ENCODE measurements at places on chromosomes 12 and 14.

DNA sequence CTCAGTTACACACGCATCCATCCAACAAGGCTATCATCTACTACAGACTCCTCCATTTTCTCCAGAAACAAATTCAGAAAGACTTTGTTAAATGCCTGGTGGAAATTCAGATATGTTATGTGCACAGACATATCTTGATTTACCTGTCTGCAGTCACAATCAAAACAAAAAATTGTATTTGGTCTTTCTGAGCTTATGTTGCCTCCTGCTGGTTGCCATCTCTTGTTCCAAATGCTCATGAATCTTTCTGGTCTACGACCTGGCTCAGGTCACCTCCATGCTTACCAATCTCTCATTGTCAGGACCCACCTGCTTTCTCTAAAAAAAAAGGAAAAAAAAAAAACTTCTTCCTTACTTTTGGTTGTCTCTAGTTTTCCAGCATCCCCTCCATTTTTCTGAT is 169.2 kb upstream of the PLXNC1 start:
- peak; percentile 50 for DNase-seq

- DNase-seq: no peak
These were observed 4.2 kb downstream of the CDK2AP1 start for GRCh38 chr12:123267335-123267920.

DNA sequence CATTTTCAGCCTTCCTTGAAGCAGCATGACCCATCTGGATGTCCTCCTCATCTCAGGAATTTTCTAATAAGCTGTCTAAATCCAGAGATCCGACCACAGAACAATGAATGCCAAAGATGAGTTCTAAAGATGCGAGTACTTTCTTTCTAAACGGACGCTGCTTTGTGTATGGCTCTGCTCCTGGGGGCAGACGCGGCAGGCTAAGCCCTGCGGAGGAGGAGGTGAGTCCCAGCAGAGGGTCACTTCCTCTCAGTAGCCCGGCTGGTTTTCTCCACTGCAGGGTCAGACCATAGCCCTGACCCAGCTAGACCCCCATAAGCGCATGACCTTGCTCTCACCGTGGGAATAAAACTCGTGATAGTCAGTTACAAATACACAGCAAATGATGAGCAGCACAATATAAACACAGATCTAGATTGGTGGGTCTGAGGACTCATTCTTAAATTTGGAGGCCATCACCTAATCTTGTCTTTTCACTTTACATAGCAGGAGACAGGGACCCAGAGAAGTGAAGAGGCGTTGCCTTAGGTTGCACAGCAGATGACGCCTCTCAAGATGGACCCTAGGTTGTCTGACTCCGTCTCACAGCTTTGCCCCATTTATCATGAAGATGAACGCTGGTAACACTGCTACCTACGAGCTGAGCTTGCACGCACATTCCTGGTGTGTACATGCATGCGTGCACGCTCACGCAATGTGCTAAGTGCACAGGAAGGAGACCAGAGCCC is 16.6 kb downstream of the SSH1 start:
- DNase-seq: no peak

DNA sequence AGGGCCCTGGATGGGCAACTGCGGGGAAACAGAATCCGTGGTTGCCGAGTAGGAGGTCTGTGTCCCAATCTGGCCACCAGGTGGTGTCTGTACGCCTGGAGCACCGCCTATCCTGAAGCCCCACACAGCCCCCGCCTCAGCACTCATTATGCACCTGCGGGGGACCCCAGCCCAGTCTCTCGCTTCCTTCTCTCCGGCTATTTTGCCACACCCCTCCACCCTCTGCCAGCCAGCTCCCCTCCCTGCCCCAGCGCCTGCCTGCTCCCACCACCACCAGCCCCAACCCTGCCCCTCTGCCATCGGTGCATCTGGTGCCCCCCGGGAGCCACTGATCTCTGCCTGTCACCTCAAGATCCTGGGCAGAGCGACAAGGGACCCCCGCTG is 2.2 kb upstream of the NXPH4 start:
- DNase-seq: peak; percentile 81

DNA sequence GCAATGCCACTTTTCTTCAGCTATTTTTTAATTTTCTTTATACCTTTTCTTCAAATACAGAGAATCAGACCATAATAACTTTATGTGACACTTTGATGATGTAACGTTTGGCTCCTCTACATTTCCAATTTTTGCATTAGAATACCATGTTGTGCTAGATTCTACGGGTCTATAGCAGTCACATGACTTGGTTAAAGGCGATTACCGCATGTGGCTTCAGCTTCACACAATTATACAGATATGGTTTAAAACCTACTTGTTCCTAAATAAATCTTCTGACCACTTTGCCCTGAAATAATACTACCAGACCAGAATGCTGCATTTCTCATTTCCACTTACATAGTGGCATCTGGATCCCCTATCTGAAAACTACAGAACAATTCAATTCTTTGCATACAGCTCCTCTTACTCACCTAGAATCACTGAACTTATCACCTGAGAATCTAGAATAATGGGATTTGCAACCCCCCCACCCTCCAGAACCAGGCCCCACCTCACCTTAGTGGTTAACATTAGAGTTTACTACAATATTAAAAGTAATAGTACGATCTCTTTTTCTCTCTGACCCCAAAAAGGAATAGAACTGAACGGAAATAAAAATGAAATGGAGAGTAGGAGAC is 1.3 kb downstream of the MAX start:
- peak; percentile 53 for DNase-seq

GRCh38 chr12:106975993-106976658 is 10.8 kb downstream of the MTERF2 start:
- no peak for DNase-seq

DNA sequence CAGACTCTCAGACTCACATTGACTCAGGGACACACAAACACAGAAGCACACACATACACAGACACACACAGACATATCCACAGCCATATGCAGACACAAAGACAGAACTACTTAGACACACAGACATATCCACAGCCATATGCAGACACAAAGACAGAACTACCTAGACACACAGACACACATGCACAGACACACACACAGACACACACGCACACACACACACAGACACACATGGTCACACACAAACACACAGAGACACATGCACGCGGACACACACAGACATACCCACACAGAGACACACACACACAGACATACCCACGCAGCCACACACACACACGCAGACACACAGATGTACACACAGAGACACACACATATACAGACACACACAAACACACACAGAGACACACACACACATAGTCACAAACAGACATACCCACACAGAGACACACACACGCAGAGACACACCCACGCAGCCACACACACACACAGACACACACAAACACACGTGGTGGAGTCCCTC is 25.7 kb downstream of the SERPINA1 start:
- no peak for DNase-seq

- DNase-seq: no peak
These were observed 30.1 kb upstream of the DLK1 start for GRCh38 chr14:100696590-100696989.

DNA sequence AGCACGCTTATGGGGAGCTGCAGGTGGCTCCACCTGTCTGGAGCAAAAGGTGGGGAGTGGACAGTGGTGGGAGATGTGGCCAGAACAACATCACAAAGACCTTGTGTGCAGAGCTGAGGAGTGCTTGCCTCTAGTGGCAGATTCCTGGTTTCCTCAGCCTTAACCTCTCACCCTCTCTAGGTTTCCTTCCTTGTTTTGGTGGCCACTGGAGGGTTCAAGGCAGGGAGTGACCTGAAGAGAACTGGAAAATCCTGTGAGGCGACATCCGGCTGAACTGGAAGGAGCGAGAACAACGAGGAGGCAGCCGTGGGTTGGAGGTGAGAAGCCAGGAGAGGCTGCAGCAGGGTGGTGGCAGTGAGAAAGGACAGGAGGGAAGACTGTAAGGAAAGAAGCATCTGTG is 6.3 kb upstream of the FLVCR2 start:
- no peak for DNase-seq

GRCh38 chr14:105471823-105472485 is 2.7 kb upstream of the CRIP2 start:
- DNase-seq: no peak

GRCh38 chr12:79573820-79574219 is 116.9 kb downstream of the PAWR start:
- DNase-seq: no peak

- no peak for DNase-seq
These were observed 222.5 kb upstream of the CNTN1 start for GRCh38 chr12:40469736-40470135.

DNA sequence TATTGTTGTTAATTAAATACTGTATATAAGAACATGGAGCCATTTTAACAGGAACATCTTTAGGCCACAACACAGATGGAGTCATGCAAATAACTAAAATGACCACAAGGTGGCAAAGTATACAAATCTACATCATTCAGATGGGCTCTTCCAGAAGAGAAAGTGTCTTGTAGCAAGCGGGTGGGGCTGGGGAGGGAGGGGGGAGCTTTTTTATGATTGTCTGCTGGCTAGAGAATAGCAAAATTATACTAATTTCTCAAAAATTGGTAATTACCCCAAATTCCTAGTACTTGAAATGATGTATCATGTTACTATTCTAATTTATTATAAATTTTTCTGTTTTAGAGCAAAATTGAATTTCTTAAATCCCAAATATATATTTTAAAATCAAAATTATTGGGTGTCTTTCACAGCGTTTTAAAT is 378.7 kb downstream of the PRKD1 start:
- DNase-seq: no peak

- DNase-seq: no peak
These were observed 277.1 kb downstream of the DPF3 start for GRCh38 chr14:72616811-72617210.

DNA sequence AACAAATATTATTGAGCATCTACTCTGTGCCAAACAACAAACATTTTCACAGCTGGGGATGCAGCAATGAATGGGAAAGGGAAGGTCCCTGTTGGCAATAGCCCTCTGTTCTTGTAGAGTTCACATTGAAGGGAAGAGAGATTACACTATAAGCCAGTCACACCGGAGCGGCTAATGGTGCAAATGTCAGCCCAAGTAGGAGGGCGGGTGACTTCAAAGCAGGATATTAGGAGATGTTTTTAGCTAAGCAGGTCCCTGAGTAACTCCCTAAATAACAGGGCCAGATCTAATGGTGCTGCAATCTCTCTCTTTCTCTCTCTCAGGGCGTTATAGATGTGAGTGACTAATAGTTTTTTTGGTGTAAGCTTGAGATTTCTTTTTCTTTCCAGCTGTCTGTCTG is 30.7 kb downstream of the FLVCR2 start:
- no peak for DNase-seq
